ENCODE measurements at places on chromosomes 12 and 14. TPM values are rescaled to one million over a fixed set of nuclear protein-coding genes. Genes with fewer than 3 reads are reported as not detected.

GRCh38 chr14:105473677-105474482 lies 741 bp upstream of the CRIP2 start:
- peak; percentile 89 for DNase-seq

GRCh38 chr12:3247629-3248161 lies 170.5 kb downstream of the TSPAN9 start:
- DNase-seq = no peak

DNA sequence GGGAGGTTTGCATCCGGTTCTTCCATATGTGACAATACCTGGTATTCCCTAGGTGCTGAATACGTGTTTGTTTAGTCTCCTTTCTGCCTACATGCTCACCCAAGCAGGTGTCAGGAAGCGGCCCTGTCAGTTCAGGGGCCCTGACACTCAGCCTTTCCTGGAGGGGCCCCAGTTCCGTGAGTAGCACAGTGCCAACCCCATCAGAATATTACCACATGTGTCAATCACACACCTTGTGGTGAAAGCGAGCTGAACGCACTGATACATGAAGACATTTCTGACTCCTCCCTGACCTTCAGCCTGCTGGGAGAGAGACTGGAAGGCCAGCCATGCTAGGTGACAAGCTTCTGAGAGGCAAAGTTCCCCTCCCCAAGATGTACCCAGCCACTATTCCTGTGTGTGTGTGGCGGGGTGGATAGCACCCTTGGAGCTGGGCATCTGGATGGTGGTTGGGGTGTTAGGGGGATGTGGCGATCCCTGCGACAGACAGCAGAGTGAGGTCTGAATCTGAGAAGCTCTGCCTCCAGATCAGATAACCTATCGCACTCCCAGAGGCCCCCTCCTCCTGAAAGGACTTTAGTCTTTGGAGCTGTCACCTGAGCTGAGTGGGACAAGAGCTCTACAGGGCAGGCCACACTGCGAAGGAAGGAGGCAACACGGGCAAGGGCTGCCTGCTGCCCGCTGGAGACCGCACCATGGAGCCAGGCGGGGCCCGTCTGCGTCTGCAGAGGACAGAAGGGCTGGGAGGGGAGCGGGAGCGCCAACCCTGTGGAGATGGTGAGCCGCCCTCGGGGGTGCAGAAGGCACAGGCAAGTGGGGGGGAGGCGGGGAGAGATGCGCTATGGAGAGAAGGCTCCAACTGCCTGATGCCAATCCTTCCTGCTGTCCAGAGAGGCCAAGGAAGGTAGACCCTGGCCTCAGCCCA lies at the start of gene SOAT2:
Gene SOAT2, plus strand, starts transcription at position 604 of the 925 bp plus-strand sequence. Its CDS starts 92 bp downstream, at position 696.
- peak; percentile 59 for DNase-seq

DNA sequence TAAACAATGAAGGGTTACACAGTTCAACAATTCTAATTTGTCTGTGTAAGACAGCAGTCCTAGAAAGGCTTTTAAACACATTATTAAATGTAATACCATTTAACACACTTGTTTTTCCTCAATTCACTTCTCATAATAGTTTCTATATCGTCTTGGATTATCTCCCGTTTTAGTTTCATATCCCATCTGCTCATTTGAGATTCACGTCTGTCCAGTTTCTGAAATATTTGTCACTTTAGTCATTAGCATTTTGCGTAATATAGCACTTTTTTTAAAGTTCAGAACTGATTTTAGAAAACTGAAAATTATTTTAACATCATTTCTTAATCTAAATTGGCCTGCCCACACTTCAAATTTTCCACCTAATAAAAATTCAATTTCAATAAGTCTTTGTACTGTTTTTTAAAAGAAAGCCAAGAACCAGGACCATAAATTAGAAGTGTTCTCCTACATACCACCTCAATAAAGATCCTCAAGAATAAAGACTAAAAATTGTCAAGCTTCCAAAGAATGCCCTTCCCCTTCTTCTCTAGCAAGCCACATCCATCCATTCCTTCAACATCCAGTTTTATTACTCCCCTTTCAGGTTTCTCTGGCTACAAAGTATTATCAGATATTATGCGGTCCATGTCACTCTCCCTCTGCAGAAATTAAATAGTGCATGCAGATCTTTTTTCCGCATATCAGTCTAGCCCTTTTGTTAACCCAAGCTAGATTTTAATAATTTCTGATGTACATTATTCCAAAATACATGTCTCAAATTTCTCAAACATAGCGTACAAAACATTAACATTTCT lies 11.9 kb downstream of the MED13L start:
- no peak for DNase-seq

- DNase-seq = no peak
Observed at GRCh38 chr12:76270657-76271358, 77.4 kb downstream of the BBS10 start.

DNA sequence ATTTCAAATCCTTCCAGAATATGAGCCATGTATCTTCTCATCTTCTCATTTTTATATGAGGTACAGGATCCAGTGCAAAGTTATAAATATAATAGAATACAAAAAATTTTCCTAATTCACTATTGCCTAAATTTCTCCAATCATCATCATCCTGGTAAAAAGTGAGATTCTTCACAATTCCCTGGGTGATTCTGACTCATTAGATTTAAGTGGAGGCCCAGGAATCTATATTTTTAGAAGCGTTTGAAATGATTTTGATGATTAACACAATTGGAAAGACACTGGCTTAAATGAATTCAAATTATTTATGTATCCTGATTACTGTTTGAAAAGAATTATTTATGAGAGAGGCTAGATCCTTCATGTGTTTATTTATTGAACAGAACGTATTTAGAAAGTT lies 380.3 kb upstream of the PDE3A start:
- DNase-seq = no peak

GRCh38 chr14:104157016-104157928 lies 18.9 kb downstream of the KIF26A start:
- no peak for DNase-seq

Gene DNAH10
- 0.76 TPM for total RNA-seq

Gene TMCC3
- 24.9 TPM for total RNA-seq

Gene PA2G4
- 79.6 TPM for total RNA-seq

Gene G2E3
- 24.3 TPM for total RNA-seq

Gene LHX5
- total RNA-seq = not detected

Gene PMCH
- total RNA-seq = not detected

All from sciatic nerve (tissue), 2 donors.